K562 (cell line): ENCODE measurements at places on chromosomes 1 and 21.

DNA sequence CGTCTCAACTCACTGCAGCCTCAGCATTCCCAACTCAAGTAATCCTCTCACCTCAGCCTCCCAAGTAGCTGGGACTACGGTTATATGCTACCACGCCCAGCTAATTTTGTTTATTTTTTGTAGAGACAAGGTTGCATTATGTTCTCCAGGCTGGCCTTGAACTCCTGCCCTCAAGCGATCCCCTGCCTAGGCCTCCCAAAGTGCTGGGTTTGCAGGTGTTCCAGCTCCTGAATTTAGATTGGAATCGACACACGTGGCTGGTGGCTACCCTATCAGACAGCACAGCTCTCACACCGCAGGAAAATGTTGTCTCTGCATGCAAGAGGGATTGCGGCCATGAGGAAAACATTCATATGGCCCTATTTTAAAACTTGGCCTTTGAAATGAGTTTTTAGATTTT is 76.7 kb upstream of the GALNT2 start:
- no peak for DNase-seq
- no peak overlapping the region for H3K27ac ChIP-seq
- H3K36me3 ChIP-seq = no peaks in the 10 kb centered on the region
- H3K27me3 ChIP-seq = peaks cover 75% of the 10 kb centered on the region
- H3K4me3 ChIP-seq = no peak overlapping the region

GRCh38 chr1:84689514-84690396 is 506 bp downstream of the SSX2IP start:
- H3K27me3 ChIP-seq = no peaks in the 10 kb centered on the region; the same call in 2 of the 3 replicates
- peaks cover 17% of the 10 kb centered on the region for H3K4me1 ChIP-seq
- peak overlapping the region; percentile 92 for H3K27ac ChIP-seq
- H3K4me3 ChIP-seq = peak overlapping the region; percentile 76
- peaks cover 9% of the 10 kb centered on the region; the same call in 2 of the 3 replicates for H3K36me3 ChIP-seq

DNA sequence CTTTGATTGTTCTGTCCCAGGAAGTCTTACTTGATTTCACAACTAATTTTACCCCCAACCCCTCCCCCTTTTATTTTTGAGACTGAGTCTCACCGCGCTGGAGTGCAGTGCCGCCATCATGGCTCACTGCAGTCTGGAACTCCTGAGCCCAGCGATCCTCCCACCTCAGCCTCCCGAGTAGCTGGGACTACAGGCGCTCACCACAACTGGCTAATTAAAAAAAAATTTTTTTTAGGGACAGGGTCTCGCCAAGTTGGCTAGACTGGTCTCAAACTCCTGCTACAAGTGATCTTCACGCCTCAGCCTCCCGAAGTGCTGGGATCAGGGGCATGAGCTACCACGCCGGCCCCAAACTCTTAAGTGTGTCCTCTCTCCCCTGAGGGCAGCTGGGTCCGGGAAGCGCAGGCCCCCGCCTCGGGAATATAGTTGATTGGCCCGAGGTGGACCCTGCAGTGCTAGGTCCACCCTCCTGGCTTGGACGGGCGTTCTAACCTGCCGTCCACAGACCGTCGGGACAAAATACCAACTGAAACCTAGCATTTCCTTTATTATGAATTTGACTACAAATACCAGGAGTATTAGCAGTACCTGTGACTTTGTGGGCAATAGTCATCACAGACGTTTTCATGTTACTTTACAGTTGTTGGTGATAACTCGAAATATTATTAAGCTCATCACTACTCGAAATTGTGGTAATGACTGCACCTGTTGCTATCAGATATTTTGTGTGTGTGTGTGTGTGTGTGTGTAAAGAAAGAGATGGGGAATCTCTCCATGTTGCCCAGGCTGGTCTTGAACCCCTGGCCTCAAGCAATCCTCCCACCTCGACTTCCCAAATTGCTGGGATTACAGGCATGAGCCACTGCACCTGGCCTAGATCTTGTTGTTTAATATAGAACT is 642 bp upstream of the PARP1 start:
- DNase-seq = no peak
- peaks cover 16% of the 10 kb centered on the region; the same call in 2 of the 3 replicates for H3K36me3 ChIP-seq
- H3K4me3 ChIP-seq = peak overlapping the region; percentile 78
- H3K4me1 ChIP-seq = peaks cover 29% of the 10 kb centered on the region
- H3K27me3 ChIP-seq = peaks cover 4% of the 10 kb centered on the region; the same call in 2 of the 3 replicates

DNA sequence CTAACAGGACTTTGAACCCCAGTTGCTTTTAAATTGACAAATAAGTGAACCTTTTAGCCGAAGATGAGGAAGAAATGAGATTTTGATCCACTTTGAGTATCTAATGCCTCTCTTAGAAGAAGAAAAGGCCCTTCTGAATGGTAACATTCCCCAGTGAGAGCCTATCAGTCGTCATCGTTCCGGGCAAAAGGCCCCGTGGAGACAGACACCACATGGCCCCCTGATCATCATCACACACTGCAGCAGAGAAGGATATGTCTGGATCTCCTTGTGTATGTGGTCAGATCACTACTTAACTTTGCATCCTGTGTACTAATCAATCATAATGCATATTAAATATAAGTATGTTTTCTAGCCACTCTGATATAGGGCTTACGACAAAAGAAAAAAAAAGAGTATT is 87.3 kb upstream of the SMYD2 start:
- no peaks in the 10 kb centered on the region for H3K36me3 ChIP-seq
- H3K27ac ChIP-seq = no peak overlapping the region
- H3K27me3 ChIP-seq = peaks cover 4% of the 10 kb centered on the region
- no peak for DNase-seq
- H3K4me3 ChIP-seq = no peak overlapping the region

- H3K4me3 ChIP-seq = peak overlapping the region; percentile 89
- H3K4me1 ChIP-seq = peaks cover 18% of the 10 kb centered on the region; the same call in 2 of the 3 replicates
- 0 out of 2 replicates have a peak, but pooled peaks cover 4% of the 10 kb centered on the region for H3K27me3 ChIP-seq
These were observed 519 bp downstream of the FNBP1L start for GRCh38 chr1:93448292-93448982.

DNA sequence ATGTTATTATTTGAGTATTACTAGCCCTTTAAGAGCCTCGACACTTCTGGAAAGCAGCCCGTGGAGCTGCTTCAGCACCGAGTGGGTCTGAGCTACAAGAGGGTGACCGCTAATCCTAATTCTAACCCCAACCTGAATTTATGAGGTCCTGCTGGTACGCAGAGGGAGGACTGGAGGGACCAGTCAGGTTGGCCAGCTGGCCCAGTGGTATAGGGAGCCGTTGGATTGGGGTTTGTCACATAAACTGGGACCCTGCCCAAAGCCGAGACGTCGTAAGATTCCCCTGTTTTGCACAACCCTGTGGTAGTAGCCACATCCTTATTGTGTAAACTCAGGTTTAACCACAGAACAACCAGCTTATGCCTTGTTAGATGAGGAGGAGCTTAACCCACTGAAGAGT is 60.8 kb upstream of the F3 start:
- H3K4me1 ChIP-seq = no peaks in the 10 kb centered on the region; the same call in 2 of the 3 replicates
- H3K27me3 ChIP-seq = peaks cover 12% of the 10 kb centered on the region
- no peak for DNase-seq
- H3K4me3 ChIP-seq = no peak overlapping the region
- H3K36me3 ChIP-seq = no peaks in the 10 kb centered on the region

DNA sequence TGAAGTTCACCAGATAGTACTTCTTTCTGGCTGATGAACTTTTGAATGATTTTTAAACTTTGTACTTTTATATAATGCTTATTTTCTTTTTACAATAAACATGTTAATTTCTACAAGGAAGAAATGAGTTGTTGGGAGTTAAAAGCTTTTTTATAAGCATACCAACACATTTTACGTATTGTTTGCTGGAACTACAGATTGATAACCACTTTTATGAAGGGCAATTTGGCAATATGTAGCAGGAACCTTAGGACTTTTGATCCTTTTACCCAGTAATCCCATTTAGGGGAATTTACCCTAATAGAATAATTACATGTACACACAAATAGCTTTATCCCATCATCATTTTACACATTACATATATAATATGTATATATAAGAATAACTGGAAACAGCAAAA is 16.3 kb downstream of the PRPF38A start:
- H3K27ac ChIP-seq = no peak overlapping the region
- peaks cover 14% of the 10 kb centered on the region for H3K4me1 ChIP-seq
- no peak overlapping the region for H3K4me3 ChIP-seq
- DNase-seq = no peak
- no peaks in the 10 kb centered on the region for H3K27me3 ChIP-seq

DNA sequence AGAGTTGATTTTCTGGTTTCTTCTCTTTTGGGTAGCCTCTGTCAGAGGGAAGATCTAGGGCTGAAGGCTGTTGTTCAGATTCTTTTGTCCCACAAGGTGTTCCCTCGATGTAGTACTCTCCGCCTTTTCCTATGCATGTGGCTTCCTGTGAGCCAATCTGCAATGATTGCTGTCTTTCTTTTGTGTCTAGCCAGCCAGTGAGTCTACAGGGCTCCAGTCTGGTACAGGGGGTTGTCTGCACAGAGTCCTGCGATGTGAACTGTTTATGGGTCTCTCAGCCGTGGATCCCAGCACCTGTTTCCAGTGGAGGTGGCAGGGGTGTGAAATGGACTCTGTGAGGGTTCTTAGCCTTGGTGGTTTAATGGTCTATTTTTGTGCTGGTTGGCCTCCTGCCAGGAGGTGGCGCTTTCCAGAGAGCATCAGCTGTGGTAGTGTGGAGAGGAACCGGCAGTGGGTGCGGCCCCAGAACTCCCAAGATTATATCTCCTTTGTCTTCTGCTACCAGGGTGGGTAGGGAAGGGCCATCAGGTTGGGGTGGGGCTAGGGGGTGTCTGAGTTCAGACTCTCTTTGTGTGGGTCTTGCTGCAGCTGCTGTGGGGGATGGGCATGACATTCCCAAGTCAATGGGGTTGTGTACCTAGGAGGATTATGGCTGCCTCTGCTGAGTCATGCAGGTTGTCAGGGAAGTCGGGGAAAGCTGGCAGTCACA is 81.3 kb upstream of the C21orf91 start:
- no peak overlapping the region for H3K27ac ChIP-seq
- no peaks in the 10 kb centered on the region; the same call in 2 of the 3 replicates for H3K4me1 ChIP-seq
- no peak for DNase-seq
- no peak overlapping the region for H3K4me3 ChIP-seq
- H3K27me3 ChIP-seq = no peaks in the 10 kb centered on the region

- H3K4me3 ChIP-seq = no peak overlapping the region
- H3K4me1 ChIP-seq = no peaks in the 10 kb centered on the region
- no peak overlapping the region for H3K27ac ChIP-seq
These were observed 441.1 kb downstream of the AMY1C start for GRCh38 chr1:104190821-104191220.

DNA sequence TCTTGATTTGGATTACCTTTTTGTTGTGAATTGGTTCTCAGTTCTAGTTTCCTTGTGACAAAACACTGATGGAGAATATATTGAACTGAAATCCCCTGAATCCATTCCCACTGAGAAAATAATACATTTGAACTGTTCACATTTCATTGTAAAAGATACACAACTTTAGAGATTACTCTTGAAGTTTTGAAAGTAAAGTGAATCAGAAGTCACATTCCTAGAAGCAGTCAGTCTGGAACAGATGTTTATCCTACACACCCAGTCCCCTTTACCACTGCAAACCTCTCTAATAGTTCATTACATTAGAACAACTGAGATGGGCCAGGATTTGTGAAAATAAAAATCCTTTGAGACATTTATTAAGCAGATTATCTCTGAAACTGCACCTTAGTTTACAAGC is 3.4 kb downstream of the RERE start:
- no peaks in the 10 kb centered on the region; the same call in 2 of the 3 replicates for H3K36me3 ChIP-seq
- peaks cover 20% of the 10 kb centered on the region for H3K4me1 ChIP-seq
- H3K4me3 ChIP-seq = no peak overlapping the region
- no peaks in the 10 kb centered on the region for H3K27me3 ChIP-seq
- H3K27ac ChIP-seq = 0 out of 3 replicates have a peak overlapping the region, but pooled peaks have one; percentile 1
- no peak for DNase-seq
